Stimulated activated CD4-positive, alpha-beta T cell treated with anti-CD3 and anti-CD28 coated beads, Interleukin-15, amount 100 ng/mL, for 24 hours (primary cell): ENCODE measurements at places on chromosomes 1 and 21.

GRCh38 chr1:15696956-15697521 lies 12.9 kb downstream of the PLEKHM2 start:
- DNase-seq: peak; percentile 43

GRCh38 chr1:19809044-19809750 lies 5.9 kb downstream of the RNF186 start:
- no peak for DNase-seq

GRCh38 chr1:155977690-155978324 lies 540 bp downstream of the ARHGEF2 start:
- DNase-seq: peak; percentile 83

DNA sequence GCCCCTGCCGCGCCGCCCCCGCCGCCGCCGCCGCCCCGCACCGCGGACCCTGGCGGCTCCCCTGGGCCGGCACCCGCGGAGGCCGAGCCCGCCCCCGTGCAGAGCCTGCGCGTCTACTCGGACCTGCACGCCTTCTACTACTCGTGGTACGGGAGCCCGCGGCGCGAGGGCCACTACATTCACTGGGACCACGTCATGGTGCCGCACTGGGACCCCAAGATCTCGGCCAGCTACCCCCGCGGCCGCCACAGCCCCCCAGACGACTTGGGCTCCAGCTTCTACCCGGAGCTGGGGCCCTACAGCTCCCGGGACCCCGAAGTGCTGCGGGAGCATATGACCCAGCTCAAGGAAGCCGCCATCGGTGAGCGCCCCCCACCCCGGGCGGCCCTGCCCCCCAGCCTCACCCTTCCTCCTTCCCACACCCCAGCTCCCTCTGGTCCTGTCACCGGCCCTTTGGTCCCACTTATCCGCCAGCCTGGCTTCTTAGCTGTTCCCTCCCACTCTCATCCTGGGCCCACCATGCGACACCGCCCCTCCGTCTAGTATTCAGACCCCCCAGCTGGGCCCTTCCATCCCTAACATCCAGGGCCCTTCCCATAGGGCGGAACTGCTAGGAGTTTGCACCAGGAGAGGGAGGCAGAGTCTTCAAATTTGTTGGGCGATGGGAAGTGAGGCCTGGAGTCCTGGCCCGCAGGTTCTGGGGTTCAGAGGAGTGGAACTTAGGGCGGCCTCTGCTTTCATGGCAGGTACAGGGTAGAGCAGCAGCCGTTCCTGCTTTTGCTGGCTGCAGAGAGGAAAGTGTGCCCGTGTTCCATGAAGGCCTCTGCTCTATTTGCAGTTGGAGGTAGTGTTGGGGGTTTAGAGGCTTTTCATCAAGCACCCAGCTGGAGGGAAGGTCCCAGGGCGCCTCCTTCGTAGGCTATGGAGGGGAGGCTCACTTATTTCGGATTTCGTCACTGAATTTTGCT lies 1.0 kb downstream of the MANEAL start:
- no peak for DNase-seq

DNA sequence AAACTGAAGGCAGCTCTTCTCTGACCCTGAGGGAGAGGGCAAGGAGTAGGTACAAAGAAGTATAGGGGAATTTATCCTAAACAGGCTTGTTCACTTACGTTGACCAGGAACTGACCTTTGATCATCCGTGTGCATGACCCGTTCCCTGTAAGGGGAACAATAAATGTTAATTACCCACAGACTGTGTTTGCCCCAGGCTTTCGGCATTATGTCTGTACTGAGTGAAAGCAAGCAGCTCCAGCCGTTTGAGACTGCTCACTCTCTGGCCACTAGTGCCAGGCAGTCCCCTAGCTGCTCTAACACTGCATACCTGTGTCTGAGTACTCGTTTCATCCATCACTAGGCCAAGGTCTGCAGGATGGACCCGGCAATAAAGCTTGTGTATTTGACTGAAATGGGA lies 1365.3 kb downstream of the NCAM2 start:
- DNase-seq: no peak

- no peak for DNase-seq
These were observed 37.5 kb upstream of the FBXO28 start for GRCh38 chr1:224076407-224076806.

GRCh38 chr1:151282883-151283725 lies 1.0 kb downstream of the ZNF687 start:
- peak; percentile 37 for DNase-seq

- DNase-seq: no peak
These were observed 206.6 kb upstream of the GRIK3 start for GRCh38 chr1:37240897-37241296.

DNA sequence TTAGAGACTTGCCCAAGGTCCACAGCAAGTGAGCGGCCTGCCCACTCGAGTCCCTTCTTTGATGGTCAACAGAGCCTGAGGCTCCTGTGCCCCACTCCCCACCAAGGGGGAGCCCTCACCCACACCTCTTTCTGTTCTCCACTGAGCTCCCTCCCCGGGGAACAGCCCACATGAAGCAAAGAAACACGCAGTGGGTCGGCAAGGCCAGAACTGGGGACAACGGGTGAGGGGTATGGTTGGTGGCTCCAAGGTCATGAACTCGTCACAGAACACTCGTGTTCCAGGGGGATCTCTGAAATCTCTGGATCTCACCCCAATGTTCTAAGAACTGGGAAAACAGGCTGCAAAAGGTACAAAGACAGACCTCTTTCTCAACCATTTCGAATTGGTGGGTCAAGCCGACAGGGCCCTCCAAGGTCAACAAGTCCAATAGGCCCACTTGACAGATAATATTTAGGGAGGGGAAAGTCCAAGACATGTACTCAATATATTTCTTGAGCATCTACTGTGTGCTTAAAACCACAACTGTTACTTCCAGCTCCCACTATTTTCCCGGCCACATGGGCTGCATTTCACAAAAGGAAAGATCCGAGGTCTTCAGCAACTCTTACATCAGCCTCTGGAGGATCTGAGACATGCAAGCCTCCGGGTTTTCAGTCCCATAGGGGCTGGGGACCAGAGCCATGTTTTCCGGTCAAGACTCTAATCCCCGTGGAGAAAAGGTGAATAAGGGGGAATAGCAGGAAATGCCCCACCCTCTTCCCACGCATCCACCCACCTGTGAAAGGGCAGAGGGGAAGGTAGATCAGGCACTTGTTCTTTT lies 1.1 kb upstream of the RAP1GAP start:
- no peak for DNase-seq

- DNase-seq: no peak
These were observed 57.3 kb downstream of the ZNF644 start for GRCh38 chr1:90964444-90965035.

- DNase-seq: no peak
These were observed 23.4 kb downstream of the CACNA1E start for GRCh38 chr1:181506563-181507353.

- no peak for DNase-seq
These were observed 74.7 kb downstream of the MEGF6 start for GRCh38 chr1:3536420-3537195.

- DNase-seq: no peak
These were observed 34.4 kb downstream of the MAP3K21 start for GRCh38 chr1:233361876-233362275.

DNA sequence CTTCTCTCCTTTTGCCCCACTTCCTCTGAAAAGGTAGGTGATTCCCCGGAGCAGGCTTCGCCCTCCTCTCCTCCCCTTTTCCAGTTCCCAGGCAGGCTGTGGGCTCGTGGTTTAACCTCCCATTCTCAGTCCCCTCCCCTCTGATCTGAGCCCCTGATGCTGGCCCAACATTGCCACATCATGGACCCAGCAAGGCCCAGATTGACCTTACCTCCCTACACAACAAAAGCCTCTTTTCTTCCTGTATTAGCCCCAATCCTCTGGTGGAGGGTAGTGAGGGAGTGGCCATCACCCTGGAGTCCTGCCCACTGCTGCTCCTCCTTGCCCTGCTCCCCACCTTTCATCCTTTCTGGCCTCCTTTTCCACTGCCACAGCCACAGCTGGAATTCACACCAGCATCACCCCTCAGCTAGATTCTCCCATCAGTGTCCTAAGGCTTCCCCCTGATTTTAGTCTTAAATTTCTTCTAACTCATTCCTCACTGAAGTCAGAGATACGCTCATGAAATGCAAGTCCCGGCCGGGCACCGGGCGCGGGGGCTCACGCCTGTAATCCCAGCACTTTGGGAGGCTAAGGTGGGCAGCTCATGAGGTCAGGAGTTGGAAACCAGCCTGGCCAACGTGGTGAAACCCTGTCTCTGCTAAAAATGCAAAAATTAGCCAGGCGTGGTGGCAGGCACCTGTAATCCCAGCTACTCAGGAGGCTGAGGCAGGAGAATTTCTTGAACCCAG lies 7.0 kb upstream of the ZBTB48 start:
- no peak for DNase-seq

GRCh38 chr1:237235091-237235490 lies 193.1 kb downstream of the RYR2 start:
- no peak for DNase-seq
